ENCODE measurements at places on chromosomes 6 and 20.

GRCh38 chr20:8293750-8294149 lies 161.7 kb downstream of the PLCB1 start:
- no peak for DNase-seq

GRCh38 chr6:40349901-40350746 lies 237.0 kb downstream of the LRFN2 start:
- DNase-seq: no peak

DNA sequence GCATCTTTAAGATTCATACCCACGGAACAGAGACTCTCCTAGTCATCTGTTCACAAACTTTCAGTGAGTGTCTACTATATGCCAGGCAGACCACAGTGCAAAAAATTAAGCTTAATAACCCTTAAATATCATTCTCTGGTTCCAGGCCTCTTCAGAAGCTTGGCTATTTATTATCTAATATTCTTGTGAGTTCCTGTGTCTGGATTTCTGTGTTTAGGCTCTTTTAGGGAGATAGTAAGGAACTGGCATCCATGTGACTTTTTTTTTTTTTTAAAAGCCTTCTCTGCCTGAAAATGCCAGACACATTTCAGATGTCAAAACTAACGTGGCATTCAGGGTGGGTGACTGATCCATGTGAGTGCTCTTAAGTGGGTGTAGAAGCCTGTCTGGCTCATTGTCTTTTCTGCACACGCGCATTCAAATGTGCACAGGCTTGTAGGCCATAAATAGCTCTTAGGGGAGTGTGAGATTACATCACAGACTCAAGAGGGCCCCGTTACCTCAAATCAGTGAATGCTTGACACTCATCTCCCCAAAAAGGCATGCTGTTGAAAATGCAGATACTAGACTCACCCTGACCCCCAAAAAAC lies 141.9 kb downstream of the GMPR start:
- DNase-seq: no peak

- peak; percentile 100 for DNase-seq
Measured at GRCh38 chr20:25090492-25091429, 8.8 kb upstream of the VSX1 start.

DNA sequence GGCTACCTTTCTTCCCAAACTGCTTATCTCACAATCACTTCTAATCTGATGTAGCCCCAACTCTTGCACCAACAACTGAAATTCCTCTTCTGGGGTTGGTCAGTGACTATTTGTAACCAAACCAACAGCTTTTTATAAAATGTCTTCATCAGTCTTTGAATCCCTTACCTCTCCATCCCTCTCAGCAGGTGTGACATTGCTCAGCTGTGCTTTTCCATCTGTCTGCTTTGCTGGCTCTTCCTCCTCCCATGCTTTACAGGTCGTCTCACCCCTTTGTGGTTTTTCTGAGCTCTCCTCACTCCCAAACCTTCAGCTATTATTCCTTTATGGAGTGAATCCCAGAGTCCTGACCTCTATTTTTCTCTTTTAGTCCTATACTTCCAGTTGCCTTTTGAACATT lies 5.9 kb downstream of the MAP7 start:
- DNase-seq: no peak

- DNase-seq: no peak
Measured at GRCh38 chr20:63191400-63191799, 24.5 kb downstream of the YTHDF1 start.

DNA sequence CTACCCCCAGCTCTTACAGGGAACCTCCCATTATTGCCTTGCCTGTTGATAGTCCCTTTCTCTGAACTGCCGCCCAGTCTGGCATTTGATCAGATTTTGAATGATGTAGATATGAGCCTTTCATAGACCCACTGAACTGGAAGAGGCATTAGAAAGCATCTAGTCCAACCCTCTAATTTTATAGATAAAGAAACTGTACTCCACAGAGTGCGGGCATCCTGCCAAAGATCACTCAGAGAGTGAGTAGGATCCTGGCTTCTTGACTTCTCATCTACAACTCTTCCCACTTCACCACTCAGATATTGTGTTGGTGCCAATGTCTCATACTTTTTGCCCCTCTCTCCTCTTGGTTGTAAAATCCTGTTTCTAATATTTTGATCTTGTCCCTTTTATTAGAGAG lies 179.2 kb upstream of the BMP2 start:
- DNase-seq: no peak

GRCh38 chr6:11722220-11722619 lies 56.4 kb downstream of the ADTRP start:
- DNase-seq: no peak

DNA sequence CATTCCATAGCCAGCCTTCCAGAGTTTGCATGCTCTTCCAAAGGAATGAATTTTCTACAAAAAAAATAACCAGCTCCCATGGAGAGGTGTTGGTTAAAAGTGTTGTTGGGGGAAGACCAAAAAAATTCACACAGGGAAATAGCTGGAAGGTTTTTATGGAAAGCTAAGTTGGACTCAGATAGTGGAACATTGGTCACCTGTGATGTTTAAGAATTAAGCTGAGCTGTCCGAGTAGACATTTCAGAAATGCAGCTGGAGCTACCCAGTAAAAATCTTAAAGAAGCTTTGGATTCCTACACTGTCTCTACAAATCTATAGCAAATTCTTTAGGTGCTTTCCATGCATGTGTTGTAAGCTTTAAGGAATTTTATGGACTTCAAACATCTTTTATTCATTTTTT lies 155.5 kb downstream of the THBS2 start:
- no peak for DNase-seq

- DNase-seq: no peak
Measured at GRCh38 chr6:50822078-50822476, 3.4 kb downstream of the TFAP2B start.

- DNase-seq: no peak
Measured at GRCh38 chr6:7758456-7758855, 32.6 kb downstream of the BMP6 start.

DNA sequence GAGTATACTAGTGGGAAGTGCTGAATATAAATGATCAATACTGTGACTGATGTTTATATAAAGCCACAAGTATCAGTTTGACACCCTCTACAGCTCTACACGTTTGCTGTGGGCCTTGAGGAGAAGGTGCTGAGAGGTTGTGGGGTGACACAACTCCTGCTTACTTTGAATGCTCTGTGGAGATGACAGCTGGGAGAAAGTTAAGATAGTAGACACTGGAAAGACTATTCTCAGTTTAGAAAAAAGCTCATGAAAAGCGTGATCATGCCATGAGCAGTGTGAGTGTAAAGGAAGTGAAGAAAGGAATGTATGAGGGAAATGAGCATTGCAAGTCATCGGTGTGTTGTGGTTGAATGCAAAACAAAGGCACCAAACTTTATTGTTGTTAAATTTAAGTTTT lies 215.8 kb downstream of the UTRN start:
- DNase-seq: no peak

GRCh38 chr20:37853823-37854375 lies 49.0 kb upstream of the VSTM2L start:
- DNase-seq: no peak

DNA sequence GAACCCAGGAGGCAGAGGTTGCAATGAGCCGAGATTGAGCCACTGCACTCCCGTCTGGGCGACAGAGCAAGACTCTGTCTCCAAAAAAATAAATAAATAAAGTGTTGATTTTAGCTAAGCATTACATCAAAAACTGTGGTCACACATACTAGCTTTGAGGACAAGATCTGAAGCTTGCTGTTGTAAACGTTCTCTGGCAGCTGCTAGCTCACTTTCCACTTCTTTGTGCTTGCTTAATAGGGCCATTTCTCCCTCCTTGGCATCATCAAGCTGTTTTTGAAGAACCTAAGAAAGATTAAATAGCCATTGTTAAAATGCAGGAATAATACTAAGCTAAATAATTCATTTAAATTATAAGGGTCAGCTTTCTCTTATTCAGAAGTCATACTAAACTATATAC lies 55.7 kb downstream of the FAM184A start:
- DNase-seq: peak; percentile 50
